ENCODE measurements at places on chromosomes 4 and X.
A peak's percentile ranks its signal among the peaks of the same experiment; 100 is the strongest.

DNA sequence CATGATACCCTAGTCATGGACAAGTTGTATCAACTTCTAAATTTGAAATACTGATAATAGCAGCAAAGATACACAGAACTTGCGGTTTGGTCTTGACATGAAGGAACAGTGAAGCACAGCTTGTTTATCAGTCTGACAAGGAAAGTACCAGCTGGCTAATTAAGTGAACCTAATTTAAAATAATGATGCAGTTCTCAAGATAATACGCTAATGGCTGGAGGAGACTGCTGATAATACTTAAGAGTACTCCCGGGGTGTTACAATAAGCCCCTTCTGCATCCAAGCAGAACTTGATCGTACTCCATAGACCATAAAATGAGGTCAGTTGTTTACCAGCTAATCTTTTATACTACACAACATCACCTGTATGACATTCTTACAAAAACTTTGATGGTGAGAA, 697.5 kb downstream of the FSTL5 start:
- no peak for DNase-seq

DNA sequence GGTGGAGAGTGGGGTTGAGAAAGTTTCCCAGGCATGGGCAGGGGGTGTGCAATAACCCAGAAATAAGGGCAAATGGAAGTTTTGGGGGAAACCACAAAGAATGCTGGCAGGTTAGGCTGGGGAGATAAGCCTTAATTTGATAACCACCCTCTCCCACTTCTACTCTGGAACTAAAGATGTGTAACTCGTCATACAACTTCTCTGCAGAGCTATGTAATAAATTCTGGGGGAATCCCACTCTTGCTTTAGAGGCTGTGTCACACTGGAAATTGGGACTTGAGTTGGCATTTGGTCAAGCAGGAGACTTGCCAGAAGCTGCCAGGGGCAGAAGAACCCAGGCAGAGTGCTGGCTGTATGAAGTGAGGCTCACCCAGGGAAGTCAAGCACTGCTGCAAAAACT, 170.9 kb upstream of the CPEB2 start:
- DNase-seq: no peak

GRCh38 chr4:179595671-179596410, 2153.6 kb upstream of the AGA start:
- peak; percentile 28 for DNase-seq

DNA sequence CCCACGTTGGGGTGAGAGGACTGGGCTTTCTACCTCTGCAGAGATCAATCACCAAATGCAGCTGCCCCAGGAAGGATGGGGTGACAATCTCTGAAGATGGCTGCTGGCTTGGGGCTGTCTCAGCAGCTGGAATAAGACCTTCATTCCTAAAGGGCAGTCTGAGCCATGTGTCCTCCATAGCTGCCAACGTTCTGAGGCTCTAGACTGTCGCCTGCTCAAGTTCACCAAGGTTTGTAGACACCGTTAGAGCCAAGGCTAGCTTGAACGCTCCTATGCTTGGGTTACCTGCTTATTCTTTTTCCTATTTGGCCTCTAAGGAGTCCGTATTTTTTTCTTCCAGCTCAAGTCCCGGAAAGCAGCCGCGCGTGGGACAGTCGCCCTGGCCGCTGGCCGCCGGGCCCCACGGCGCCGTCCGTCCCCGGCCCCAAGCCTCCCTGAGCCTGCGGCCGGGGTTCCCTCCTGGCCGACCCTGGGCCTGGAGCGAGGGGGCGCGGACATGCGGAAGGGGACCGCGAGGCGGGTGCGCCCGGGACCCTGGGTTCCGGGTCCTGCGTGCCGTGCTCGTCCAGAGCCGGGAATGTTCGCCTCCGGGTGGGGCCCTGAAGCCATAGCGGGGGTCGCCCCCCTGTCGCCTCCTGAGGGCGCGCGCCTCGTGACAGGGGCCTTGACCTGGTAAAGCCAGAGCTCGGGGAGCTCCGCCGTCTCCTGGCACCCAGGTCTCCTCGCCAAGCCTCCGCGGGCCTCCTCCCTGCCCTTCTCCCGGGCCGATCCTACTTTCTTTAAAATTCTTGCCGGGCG, 23.3 kb downstream of the MRFAP1 start:
- DNase-seq: no peak

- DNase-seq: no peak
Observed at GRCh38 chr4:43411226-43411625, 518.7 kb downstream of the GRXCR1 start.

- DNase-seq: no peak
Observed at GRCh38 chrX:151174581-151175282, 1.7 kb upstream of the GPR50 start.

DNA sequence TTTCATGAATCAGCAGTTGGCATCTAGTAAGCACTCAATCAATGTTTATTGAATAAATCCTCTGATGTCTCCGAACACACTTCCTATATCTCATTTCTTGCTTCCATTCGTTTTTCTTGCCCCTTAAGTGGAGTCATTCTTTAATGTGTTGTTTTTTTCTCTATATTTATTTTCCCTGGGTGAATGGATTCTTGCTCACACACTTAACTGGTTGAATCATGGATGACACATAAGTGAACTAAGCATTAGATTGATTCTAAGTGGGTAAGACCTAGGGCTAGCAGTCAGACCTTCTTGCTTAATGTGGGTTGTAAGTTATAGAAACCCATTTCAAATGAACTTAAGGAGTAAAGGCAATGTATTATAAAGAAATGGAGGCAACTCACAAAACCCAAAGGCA, 111.1 kb downstream of the RTL3 start:
- DNase-seq: peak; percentile 41

DNA sequence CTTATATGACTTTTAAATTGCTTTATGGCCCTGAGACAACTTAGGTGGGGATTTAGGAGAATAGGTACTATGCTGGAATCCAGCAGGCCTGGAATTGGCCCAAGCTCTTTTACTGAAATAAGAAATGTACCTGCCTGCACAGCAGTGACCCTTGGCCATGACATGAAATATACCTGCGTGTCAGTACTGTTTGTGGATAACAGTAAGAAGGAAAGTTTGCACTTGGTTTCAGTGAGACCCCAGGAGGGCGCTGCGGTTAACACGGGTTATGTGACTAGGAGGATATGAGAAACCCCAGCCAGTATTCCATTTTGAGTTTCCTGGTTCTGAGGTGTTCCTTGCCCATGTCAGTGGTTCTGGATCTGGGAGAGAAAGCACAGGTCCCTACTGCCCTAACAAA, 5.3 kb downstream of the MTM1 start:
- no peak for DNase-seq
